ENCODE measurements at places on chromosomes 2 and 18.

DNA sequence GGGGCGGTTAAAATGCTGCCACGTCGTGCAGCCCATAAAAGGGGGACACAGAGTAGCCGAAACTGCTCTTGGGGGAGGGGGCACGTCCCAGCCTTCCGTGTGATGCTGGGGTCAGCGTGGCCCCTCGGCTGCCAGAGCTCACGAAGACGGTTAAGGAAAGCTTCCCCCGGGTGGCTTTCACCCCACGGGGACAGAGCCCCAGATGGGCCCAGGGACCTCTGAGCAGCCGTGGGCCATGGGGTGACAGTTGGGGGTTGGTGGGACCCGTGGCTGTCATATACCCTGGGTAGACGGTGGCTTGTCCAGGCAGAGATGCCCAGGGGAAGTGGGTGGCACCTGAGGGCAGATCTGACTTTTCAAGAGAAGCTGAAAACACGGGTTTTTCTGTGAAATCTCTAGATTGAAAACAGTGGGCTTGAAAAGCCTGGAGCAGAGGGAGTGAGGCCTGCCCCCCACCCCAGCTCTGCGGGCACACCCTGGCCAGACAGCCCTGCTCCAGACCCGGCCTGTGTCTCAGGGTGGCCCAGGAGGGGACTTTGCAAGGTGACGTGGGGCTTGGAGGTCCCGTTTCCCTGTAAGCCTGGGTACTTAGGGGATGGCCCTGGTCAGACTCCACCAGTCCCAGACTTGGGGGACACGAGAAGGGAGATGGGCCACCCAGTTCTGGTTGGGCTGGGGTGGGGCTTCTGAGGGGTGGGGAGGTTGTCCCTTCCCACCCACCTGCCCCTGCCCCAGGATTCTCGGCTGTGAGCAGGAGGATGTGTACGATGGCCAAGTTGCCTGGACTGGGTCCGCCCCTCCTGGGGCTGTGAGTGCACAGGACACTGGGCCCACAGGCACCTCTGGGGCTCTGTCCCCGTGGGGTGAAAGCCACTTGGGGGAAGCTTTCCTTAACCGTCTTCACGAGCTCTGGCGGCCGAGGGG is 652 bp downstream of the NEU4 start:
- no peak for DNase-seq

DNA sequence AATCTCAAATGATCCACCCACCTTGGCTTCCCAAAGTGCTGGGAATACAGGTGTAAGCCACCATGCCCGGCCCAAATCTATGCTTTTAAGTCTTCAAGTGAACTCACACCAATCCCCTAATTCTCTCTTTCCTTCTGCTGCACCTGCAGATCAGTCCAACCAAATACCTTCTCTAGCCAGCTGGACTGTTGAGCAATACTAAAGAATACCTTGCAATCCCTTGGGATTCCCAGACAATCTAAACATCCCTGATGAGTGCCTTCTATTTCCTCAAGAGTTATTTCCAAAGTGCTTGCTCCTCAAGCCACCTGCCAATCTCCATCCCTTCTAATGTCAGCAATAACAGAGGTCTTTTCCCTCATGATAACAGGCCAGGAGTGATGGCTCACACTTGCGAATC is 48.6 kb downstream of the SF3B1 start:
- DNase-seq = no peak

- no peak for DNase-seq
Measured at GRCh38 chr2:116440104-116440653, 1374.3 kb upstream of the DDX18 start.

DNA sequence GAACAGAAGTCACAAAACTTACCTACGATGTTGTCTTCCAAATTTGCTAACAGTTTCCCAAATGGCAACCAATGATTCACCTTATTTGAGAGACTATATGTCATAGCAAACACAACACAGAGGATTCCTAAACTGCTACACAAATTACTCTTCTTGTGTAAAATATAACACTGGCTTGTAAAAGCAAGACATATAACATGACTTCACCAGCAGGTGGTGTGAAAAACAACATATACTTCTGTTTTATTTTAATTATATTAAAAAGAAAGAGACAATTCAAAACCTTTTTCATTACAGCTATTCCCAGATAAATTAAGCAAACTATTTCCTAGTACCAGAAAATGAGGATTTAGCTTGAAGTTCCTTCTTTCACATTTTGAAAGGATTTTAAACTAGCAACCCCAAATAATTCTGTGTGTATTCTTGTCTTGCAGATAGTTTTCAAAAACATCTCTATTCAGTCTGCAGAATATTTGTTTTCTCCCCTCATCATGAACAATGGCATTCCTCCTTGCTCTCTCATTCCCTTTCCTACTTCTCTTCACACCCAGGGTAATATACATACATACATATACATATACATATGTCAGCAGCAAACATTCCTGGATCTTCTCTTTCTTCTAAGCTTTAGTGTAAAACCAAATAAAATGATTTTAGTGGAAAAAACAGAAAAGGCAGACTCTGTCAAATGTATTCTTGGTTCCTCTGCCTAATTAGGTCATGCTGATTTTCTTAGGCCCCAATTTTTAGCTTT is 62.1 kb downstream of the SCN3A start:
- DNase-seq = no peak

- no peak for DNase-seq
Measured at GRCh38 chr2:17719562-17720371, 33.8 kb downstream of the SMC6 start.

DNA sequence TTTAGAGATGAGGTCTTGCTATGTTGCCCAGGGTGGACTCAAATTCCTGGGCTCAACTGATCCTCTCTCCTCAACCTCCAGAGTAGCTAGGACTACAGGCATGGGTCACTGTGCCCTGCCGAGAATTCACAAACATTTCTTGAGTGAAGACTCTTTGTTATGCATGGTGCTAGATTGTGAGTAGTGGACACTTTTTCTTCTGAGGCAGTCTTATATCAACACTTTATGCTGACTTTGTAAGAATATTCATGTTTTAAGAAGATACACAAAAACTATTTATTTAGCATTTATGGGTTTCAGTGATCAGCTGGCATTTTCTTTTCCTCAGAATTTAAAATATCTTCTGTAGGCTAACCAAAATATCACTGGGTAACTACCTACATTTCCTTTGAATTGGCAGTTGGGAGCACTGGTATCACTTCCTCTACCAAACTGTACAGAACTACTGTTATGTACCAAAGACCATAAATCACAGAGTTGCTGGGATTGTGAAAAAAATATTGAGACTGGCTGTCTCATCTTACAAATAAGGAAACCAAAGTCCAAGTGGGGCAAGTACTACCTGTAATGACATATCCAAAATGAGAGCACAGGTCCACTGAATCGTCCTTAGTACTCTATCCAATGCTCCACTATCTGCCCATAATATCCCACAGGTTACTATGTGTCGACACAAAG is 34.0 kb downstream of the DOCK10 start:
- no peak for DNase-seq

GRCh38 chr2:33788044-33788443 is 188.9 kb upstream of the FAM98A start:
- DNase-seq = no peak
